ENCODE measurements at places on chromosomes 7 and 10.
A peak's percentile ranks its signal among the peaks of the same experiment; 100 is the strongest.

- DNase-seq = no peak
These were observed 266.2 kb downstream of the KCNMA1 start for GRCh38 chr10:77371421-77371820.

DNA sequence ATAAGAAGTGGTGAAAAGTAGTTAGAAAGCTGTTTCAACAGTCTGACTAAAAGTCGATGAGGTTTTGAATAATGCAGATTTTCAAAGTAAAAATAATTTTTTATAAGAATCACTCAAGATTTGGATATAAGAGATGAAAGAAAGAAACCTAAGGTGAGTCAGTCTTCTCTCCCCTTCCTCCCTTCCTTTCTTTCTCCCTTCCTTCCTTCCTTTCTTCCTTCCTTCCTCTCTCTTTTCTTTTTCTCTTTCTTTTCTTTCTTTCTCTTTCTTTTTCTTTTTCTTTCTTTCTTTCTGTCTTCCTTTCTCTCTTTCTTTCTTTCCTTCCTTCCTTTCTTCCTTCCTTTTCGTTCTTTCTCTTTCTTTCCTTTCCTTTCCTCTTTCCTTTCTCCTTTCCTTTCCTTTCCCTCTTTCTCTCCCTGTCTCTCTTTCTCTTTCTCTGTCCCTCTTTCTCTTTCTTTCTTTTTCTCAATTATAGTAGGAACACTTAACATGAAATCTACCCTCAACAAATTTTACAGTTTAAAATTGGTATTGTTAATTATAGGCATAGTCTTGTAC is 308.6 kb downstream of the ARL4A start:
- DNase-seq = no peak

- DNase-seq = no peak
These were observed 6.4 kb downstream of the LFNG start for GRCh38 chr7:2525658-2526630.

GRCh38 chr10:110153396-110153795 is 54.0 kb upstream of the MXI1 start:
- DNase-seq = no peak

GRCh38 chr10:14299556-14299955 is 31.2 kb downstream of the FRMD4A start:
- DNase-seq = no peak

DNA sequence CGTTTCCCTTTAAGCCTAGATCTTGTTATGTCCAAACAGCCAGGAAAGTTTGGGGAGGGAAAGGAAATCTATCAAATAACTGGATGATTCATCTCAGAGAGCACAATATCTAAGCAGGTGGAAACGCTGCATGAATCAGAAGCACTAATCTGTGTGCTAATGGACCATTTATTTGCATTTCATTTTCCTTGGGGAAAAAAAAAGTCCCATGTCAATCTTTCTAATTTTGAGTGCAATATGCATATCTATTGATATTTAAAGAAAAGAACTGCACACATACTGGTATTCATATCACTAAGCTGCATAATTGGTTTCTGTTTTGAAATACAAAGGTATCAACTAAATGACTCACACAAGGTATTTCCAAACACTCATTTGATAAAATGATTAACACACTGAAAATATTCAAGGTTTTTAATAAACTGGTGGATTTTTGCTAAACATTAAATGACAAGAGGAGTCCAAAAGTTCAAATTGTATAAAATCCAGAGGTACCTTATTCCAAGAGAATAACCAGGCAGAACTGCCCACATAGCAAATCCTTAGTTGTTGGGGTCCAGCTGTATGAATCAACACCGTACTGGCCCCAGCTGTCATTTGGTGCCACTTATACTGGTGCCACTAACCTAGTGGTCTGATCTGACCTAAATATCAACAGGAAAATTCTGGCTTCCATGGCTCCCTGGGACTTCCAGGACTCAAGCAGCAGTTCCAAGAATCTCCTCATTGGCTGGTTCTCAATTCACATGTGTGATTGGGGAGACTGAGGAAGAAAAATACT is 122.2 kb upstream of the SP4 start:
- no peak for DNase-seq

DNA sequence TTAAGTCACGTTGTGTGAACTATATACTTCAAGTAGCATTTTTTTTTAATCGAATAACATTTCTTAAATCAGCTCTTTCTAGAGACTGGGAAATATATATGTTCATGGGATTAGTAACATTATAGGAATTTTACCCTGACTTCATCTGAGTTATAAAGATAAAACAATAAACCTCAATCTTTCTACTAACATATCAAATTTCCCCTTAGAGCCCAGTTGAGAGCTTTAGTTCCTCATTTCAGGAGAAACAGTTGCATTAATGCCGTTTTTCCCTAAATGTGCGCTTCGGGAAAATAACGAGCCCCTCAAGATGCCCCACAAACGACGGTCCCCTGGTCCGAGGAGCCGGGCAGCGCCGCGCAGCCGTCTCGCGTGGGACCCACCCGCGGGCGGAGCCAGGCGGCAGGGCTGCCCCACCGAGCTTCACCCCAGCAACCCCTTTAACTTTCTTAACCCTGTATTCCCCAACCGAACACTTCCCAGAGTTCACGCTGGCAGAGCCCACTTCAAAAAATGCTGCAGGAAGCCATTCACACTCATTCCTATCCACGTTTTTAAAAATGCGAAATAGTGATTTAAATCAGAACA is 152.5 kb upstream of the YAE1 start:
- no peak for DNase-seq

DNA sequence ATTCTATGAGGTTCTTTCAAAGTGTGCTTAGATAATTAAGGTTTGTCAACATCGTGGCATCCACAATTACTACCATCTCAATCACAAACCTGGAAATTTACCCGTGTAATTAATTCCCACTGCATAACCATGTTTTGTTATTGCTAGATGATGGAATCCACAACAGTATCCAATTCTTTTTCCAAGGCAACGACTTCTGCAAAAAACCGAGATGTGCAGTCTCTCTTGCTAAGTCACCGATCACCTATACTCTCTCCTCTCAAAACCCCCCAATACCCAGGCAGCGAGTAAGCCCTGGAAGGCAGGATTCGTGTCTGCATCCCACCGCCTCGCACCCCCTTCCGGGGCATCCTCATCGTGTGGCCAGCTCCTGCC is 678 bp upstream of the EIF4H start:
- no peak for DNase-seq

DNA sequence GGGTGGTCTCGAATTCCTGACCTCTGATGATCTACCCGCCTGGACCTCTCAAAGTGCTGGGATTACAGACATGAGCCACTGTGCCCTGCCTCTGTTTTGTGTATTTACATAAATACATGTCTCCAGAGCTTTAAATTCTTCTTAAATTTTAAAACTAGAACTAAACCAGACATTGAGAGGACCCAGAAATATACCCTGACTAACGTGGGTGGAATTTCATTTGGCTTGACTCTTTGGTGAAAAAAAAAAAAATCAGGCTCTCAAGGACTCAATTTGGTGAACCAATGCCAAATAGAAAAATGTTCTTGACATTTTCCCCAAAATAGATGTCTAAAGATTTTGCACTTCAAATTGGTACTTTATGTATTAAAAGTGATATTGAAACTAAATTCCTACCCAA is 16.6 kb upstream of the FAS start:
- DNase-seq = no peak

DNA sequence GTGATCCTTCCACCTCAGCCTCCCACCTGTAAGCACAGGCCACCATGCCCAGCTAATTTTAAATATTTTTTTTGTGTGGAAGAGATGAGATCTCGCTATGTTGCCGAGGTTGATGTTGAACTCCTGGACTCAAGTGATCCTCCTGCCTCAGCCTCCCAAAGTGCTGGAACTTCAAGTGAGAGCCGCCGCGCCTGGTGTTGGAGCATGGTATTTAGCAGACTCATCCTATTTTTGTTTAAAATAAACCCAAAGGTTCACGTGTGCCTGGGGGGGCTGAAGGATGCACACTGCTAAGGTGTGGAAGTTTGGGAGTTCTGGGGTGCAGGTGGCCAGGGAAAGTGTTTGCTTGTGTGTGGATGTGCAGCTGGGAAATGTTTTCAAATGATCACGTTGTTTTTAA is 18.1 kb downstream of the PDGFA start:
- DNase-seq = no peak

DNA sequence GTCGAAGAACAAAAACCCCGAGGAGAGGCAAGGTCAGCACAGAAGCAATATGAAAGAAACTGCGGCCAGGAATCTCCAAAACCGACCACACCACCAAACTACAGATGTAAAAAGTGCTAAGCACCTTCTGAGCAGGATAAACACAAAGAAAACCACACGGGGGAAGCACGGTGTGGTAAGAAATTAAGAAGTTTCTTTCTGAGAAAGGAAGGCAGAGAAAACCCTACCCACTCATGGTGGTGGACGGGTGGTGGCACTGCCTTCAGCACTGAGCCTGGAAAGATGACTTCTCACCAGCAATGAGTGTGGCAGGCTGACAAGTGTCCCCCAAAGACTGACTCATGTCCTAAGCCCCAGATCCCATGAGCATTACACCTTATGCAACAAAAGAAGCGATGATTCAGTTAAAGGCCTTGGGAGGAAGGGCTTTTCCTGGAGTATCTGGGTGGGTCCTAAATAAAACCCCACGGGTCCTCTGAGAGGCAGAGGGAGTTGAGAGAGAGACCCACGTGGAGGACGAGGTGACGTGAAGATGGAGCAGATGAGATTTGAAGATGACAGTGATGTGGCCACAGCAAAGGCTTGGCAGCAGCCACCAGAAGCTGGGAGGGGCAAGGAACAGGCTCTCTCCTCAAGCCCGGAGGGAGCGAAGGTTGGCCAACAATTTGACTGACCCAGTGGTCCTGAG is 124.9 kb downstream of the DLG5 start:
- DNase-seq = peak; percentile 11

DNA sequence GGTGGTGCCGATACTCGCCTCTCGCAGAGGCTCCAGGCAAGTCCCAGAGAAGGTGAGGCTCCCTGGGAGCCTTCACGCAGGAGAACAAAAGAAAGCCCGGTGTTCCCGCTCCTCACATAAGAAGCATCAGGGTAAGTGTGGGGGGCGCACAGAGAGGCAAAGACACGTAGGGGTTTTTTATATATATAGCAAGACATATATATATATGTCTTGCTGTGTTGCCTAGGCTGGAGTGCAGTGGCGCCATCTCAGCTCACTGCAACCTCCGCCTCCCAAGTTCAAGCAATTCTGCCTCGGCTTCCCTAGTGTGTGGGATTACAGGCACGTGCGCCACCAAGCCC is 61.3 kb downstream of the PDIA4 start:
- no peak for DNase-seq

GRCh38 chr10:132011445-132011844 is 29.7 kb upstream of the BNIP3 start:
- no peak for DNase-seq

DNA sequence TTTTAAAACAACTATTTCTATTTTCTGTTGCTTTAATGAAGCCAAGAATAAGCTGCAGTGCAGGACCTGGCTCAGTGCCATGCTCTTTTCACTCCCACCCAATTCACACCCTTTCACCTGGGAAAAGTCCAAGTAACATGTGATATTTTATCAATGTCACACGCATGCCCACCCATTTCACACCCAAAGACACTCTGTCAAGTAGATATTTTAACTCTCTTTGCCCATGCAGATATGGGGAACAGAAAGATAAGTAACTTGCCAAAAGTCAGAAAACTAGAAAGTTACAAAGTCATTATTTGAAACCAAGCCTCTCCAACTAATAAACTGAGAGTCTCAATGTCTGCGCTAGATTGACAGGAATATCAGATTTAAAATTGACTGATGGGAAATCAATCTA is 706.7 kb upstream of the PHF14 start:
- DNase-seq = no peak

DNA sequence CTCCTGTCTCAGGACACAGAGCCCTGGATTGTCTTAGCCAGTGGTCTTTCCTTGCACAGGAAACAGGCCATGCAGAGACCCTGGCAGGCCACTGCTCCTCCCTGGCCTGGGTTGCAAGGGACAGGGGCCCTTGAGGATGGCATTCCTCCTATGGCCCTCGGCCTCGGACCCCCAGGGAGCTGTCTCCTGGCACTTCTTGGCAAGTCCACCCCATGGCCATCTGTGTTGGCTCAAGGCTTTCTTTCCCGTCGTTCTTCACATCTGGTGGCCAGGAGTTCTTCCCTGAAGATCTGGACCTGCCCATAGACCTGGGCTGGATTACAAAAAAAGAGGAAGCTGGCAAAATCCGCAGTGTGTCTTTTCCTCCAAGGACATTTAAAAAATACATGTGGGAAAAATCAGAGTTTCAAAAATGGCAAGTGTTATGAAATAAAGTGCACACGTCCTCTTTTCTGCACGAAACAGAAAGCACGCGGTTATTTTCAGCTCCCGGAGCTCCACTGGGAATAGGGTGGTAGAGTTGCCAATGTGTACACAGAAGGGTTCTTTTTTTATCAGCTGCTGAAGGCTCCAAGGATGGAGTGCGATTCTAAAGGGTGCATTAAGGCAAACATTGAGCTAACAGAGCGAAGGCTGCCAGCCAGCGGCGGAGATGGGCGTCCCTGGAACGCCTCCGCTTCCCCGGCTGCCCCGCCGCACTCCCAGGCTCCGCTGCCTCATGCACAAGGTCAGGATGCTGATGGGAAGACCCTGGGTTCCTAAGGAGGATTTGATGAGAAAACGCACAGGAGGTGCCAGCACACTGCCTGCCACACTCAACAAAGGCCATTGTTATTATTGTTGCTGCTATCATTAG is 62.8 kb upstream of the FAM20C start:
- DNase-seq = no peak

DNA sequence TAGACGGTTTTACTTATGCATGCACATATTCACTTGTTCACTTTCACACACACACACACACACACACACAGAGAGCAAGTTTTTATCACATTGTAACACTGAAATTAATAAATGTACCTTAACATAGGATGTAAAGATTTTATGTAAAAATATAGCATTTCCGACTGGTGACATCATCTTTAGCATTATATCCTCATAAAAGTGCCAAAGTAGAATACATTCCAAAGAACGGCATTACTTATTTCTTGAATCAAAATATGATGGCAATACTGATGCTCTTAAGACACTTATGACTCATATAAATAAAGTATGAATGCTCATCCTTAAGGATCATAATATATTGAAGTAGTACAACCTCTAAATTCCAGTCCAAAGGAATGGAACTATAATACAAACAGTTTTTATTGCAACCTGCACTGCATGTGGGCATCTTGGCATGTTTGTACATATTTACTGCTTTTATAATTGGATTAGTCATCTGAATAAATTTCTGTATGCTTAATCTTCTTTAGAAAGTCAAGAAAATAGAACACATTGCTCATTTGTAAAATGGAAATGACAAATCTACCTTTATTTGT is 290.0 kb upstream of the SEMA3A start:
- DNase-seq = no peak

Measured in activated CD8-positive, alpha-beta memory T cell treated with anti-CD3 and anti-CD28 coated beads for 4 hours (primary cell).